ENCODE measurements at places on chromosomes 13 and 19.

GRCh38 chr19:2670217-2670616 lies 32.3 kb downstream of the GNG7 start:
- no peak for DNase-seq

DNA sequence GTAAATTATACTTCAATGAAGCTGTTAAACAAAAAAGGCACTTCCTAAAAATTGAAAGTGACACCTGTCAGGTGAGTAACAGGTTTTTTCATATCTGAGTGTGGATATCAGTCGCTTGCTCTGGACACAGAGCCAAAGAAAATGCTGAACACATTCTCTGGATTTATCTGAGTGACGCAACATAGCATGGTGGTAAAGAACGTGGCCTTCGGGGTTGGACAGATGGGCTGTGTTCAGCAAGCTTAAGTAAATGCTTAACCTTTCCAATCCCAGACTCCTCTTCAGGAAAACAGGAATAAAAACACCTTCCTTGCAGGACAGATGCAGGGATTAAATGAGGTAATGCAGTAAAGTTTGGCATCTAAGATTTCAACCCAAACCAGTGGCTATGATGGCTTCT lies 132.0 kb downstream of the FOXO1 start:
- DNase-seq, result no peak

- no peak for DNase-seq
These were observed 115.4 kb downstream of the UGGT2 start for GRCh38 chr13:95937714-95938320.

GRCh38 chr13:45481688-45482087 lies 16.9 kb downstream of the COG3 start:
- DNase-seq, result no peak

- DNase-seq, result no peak
These were observed 15.8 kb upstream of the DPF1 start for GRCh38 chr19:38239816-38240215.

Measured in T follicular helper cell (primary cell).